ENCODE measurements at places on chromosomes 4 and X. TPM values are rescaled to one million over a fixed set of nuclear protein-coding genes. Genes with fewer than 3 reads are reported as not detected.

- DNase-seq, result no peak
These were observed 128.1 kb downstream of the FAM13A start for GRCh38 chr4:88928852-88929251.

DNA sequence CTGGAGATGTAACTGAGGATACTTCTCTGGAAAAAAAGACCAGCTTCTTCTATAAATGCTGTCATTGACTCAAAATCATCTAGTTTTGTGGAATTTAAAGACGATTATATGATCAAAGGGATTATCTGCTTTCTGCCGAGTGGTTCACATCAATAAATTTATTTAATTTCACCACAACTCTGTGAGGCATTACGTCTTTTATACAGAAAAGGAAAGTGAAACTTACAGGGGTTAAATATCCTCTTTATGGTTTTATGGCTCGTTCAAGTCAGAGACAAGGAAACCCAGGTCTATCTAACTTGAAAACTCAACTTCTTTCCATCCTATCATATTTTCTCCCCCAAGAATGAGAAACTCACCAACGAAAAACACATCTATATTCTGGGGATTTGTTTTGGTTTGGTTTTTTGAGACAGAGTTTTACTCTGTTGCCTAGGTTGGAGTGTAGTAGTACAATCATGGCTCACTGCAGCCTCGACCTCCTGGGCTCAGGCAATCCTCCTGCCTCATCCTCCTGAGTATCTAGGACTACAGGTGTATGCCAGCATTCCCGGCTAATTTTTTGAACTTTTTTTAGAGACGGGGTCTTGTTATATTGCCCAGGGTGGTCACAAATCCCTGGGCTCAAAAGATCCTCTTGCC lies 377.9 kb upstream of the EMCN start:
- no peak for DNase-seq

DNA sequence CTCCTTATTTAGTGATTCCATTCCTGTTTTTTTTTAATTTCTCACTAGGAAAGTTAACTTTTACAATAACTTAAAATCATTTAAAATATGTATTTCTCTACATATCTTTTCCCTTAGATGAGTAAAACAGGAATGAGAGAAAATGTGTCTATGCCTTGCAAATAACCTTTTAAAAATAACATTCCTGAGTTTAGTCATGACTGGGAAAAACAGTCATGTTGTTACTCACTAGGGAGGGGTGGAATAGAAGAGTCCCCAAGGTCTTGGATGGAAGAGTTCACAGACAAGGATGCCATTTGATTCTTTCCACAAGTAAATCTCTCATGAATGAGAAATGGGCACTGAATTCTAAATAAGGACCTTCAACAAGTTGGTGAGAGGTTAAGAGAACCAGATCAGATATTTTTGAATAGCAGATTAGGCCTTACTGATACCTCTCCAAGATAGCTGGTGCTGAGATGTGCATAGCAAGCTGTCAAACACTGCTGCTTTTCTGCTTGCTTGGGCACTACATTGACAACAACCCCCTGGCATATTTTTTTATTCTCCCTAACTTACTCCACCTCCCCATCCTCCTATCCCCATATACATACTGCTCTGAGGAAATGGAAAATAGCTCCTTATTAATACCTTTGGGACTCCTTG lies 25.1 kb downstream of the UGDH start:
- no peak for DNase-seq

GRCh38 chrX:68114573-68115129 lies 318.6 kb downstream of the OPHN1 start:
- peak; percentile 7 for DNase-seq

DNA sequence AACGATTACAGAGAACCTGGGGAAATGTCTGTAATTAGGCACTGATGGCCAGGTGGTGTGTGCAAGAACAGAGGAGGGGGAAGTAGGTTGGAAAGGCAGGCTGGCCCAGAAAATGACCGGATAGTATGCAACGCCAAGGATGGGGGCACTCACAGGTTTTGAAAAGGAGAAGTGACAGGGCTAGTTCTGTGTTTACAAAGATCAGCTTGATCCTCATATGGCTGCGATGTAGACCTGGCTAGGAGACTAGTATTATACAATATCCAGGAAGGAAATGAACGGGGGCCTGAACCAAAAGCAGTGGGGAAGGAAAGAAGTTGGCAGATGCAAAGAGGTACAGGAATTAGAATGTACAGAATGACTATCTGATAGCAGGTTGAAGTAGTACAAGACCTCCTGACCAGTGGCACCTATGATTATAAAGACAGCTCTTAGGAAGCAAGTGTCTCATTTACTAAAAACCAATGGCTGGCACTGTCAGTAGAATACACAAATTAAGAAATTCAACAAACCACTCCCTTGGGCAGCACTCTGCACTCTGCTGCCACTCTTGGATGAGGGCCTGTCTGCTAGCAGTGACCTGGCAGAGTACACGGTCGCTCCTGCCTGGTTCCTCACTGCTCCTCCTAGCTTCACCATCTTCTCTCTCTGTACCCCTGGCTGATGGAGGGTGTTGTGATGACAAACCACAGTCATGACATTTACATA lies 14.1 kb downstream of the MFAP3L start:
- DNase-seq, result no peak

DNA sequence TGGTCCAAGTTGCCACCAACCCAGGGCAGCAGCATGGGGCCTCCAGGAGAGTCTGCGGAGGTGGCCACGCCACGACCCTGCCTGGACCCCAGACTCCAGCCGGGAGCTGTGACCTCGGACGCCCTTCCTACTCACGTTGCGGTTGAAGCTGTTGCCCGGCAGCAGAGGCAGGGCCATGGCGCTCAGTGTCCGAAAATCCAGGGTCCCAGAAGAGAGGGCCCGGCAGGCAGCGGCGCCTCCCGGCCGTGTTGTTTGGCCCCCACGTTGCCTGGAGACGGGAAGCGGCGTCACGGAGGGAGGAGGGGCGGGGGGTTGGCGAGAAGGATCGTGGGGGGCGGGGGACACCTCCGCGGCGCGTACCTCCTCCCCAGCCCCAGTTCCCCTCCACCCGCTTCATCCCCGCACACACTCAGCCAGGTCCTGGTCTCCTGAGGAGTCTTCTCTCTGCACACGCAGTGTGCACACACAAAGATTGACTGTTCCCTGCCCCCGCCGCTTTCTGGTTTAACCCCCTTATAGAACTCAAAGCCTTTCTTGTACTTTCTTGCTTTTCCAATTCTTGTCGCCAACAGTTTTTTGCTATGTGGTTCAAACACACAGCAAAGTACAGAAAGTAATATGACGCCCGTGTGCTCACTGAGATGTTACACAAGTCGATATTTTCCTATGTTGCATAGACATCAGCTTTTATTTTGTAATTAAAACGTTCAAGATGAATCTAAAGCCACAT lies at the start of gene EFHC2:
TSS of gene EFHC2 (minus strand) at position 261 of the 730 bp plus-strand sequence. CDS start at position 177, 84 bp downstream.
- peak; percentile 26 for DNase-seq

DNA sequence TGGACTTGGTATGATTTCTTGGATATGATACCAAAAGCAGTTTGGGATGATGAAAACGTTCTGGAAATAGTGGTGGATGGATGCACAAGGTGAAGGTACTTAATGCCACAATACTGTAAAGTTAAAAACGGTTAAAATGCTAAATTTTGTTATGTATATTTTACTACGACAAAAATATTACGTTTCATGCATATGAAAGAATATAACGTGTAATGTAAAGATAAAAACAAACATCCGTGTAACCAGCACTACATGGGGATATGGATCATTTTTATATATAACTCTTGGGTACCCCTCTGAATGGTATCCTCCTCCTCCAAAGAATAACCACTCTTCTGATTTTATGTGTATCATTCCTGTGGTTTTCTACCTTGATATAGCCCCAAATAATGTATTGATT lies 862 bp upstream of the CENPU start:
- DNase-seq, result no peak

GRCh38 chr4:159495515-159496236 lies 392.8 kb downstream of the RAPGEF2 start:
- DNase-seq, result peak; percentile 42

- no peak for DNase-seq
These were observed 821 bp downstream of the PLK4 start for GRCh38 chr4:127881563-127881864.

GRCh38 chr4:133624744-133625143 lies 475.6 kb downstream of the PCDH10 start:
- DNase-seq, result no peak

GRCh38 chrX:131565909-131566308 lies 22.0 kb downstream of the OR13H1 start:
- no peak for DNase-seq

- DNase-seq, result no peak
These were observed 40.8 kb downstream of the HCCS start for GRCh38 chrX:11151799-11152559.

GRCh38 chr4:121989715-121990114 lies 37.9 kb upstream of the TRPC3 start:
- peak; percentile 79 for DNase-seq

GRCh38 chrX:143853488-143853887 lies 30.4 kb upstream of the UBE2NL start:
- DNase-seq, result no peak

- peak; percentile 22 for DNase-seq
These were observed 8.1 kb upstream of the MRPL1 start for GRCh38 chr4:77854431-77855111.

- no peak for DNase-seq
These were observed 272.0 kb upstream of the HAND2 start for GRCh38 chr4:173801876-173802661.

- DNase-seq, result no peak
These were observed 20.0 kb downstream of the HCCS start for GRCh38 chrX:11131146-11131545.

DNA sequence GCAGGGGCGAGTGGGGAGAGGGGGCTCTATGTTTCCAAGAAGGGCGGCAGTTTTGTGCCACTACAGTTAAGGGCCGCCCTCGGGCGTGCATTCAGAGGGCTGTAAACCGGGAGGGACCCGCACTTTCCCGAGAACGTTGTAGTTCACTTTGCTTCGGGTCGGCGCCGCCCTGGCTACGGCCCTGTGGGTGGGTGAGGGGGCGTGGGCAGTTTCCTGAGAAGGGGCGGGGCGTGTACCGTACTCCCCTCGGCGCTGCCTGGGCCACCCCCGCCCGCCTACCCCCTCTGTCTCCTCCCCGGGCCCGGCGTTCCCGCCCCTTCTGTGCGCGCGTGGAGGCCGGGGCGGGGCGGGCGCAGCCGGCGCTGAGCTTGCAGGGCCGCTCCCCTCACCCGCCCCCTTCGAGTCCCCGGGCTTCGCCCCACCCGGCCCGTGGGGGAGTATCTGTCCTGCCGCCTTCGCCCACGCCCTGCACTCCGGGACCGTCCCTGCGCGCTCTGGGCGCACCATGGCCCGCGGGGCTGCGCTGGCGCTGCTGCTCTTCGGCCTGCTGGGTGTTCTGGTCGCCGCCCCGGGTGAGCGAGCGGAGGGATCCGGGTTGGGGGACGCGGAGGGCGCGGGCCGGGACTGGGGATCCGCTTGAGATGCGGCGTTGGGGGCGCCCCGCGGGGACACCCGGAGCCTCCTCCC lies at the start of gene CD99:
TSS of gene CD99 (plus strand) at position 440 of the 687 bp plus-strand sequence. CDS start at position 506, 66 bp downstream.
- DNase-seq, result peak; percentile 93

GRCh38 chr4:146930673-146931072 lies 15.0 kb downstream of the TTC29 start:
- no peak for DNase-seq

DNA sequence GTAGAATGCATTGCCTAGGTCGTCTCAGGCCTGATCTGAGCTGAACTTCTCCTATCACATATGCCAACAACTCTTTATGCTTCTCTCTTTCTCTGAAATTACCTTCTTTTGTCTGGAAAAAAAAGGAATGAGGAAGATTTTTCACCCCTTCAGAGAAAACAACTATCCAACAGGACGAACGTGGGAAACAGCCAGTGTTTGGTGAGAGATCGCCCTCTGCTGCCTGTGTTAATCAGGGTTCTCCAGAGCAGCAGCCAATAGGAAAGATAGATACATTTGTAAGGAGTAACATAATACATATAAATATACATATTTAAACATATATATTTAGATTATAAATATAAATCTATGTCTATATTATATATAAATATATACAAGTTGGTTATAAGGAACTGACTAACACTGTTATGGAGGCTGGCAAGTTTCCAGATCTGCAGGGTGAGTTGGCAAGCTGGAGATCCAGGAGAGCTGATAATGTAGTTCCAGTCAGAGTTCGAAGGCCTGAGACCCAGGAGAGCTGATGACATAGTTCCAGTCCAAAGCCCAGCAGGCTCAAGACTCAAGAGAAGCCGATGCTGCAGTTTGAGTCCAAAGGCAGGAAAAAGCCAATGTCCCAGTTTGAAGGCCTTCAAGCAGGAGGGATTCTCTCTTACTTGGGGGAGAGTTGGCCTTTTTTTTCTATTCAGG lies 13.3 kb downstream of the CETN2 start:
- DNase-seq, result peak; percentile 36

DNA sequence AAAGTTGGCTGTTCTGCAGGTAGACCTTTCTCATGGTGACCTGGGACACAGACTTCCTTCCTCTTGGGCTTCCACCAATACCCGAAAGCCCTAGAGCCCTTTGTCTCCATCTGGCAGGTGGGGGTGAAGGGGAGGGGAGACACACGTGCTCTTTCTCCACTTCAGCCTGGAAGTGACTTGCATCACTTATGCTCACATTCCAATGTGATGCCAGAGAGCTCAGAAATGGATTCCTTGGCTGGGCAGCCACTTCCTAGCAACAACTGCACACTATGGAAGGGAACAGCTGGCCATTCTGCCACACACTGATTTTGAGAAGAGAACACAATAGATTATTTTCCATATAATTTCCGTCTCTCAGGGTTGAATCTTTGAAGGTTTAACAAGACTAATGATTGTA lies 36.3 kb downstream of the C4orf51 start:
- DNase-seq, result peak; percentile 51

DNA sequence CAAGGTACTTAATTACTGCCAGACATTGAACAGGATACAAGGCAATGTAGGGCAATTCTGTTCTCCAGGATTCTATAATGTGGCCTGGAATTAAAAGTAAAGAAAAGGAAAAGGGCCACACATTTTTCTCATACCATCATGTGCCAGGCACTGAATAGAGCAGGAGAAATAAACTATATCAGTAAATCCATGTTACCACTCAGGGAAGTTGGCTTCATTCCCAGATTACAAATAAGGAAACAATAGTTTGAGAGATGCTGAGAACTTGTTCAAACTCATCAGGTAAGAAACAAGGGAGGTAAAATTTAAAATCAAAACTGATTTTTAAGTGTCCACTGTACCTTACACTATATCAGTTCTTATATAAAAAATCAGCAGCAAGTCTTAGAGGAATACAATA lies 645.0 kb upstream of the ATOH1 start:
- no peak for DNase-seq

The UGT2B11 gene
- polyA plus RNA-seq, result not detected

The TEX13D gene
- polyA plus RNA-seq, result not detected

The NXF3 gene
- polyA plus RNA-seq, result not detected

The PRSS12 gene
- 0.07 TPM for polyA plus RNA-seq

The PRRG3 gene
- 5.6 TPM for polyA plus RNA-seq

The CPZ gene
- polyA plus RNA-seq, result 4.7 TPM

The PTCHD1 gene
- 1.5 TPM for polyA plus RNA-seq

The MSX1 gene
- polyA plus RNA-seq, result 12.5 TPM

The ARHGAP10 gene
- polyA plus RNA-seq, result 10.4 TPM

The MID1 gene
- 56.1 TPM for polyA plus RNA-seq

The F8 gene
- polyA plus RNA-seq, result 3.2 TPM

Data from cardiac muscle cell (in vitro differentiated cells and primary cell).